Stimulated activated CD8-positive, alpha-beta memory T cell treated with anti-CD3 and anti-CD28 coated beads, Interleukin-7, amount 100 ng/mL, for 24 hours (primary cell): ENCODE measurements at places on chromosomes 13 and 19.
A peak's percentile ranks its signal among the peaks of the same experiment; 100 is the strongest.

GRCh38 chr13:46172531-46172991 lies 9.4 kb downstream of the LCP1 start:
- no peak for DNase-seq

DNA sequence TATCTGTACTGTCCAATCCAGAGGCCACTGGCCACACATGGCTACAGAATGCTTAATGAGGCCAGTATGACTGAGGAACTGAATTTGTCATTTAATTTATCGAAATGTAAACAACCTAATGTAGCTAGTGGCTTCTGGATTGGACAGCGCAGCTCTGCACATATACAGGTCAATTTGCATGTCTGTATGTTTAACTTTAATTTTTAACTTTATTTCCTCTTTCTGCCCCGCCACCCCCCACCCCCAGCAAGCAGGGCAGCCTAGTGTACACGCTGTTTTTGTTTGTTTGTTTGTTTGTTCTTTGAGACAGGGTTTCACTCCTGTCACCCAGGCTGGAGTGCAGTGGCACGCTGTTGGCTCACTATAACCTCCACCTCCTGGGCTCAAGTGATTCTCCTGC lies 15.5 kb downstream of the ZSWIM9 start:
- no peak for DNase-seq

DNA sequence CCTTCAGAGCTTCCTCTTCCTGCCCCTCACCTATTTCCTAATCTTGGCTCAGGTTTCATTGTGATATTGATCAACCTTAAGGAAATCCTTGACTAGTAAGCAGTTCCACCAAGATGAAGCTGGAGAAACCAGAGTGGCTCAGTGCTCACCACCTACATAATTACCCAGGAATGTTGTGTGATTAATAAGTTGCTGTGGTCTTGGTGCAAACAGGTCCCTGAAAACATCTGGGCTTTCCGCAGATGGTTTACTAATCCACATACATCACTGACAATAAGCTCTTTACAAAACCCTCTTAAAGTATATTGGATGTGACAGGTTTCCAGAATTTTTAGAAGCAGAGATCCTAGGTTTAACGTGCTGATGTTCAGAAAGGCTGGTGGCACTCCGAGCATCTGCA lies 8.6 kb upstream of the SERP2 start:
- DNase-seq: no peak

DNA sequence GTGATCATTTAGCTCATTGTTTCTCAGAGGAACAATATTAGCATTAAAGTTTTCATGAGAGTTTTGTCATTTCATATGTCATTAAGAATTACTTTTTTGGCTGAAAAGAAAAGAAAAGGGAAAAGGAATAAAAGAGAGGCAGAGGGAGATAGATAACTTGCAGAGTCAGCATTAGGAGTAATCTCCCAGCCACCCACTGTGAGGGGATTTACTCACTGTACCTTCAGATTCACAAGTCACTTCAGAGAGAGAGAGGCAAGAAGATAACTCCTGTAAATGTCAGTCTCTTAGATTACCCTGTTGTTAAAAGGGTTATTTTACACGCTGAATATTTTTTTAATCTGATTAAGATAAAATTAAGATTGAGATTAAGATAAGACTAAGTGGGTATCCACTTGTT lies 125.2 kb downstream of the POU4F1 start:
- no peak for DNase-seq

GRCh38 chr19:5121266-5122120 lies 152.6 kb downstream of the KDM4B start:
- DNase-seq: no peak

DNA sequence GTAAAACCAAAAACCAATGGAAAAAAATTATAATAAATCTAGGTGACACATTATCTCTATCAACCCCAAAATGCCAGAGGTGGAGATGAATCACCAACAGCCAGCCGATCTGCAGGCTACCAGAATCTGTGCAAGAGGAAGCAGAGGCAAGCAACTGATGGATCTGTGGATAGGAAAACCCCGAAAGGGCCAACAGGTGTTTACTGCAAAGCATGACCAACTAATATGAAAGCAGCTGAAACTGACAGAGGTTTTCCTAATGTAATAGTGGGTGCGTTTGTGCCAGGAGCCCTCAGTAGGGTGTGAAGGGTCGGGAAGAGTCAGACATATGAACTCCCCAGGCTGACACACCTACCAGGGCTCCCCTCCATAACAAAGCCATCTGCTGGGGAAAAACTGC lies 554.6 kb downstream of the RFC3 start:
- no peak for DNase-seq

DNA sequence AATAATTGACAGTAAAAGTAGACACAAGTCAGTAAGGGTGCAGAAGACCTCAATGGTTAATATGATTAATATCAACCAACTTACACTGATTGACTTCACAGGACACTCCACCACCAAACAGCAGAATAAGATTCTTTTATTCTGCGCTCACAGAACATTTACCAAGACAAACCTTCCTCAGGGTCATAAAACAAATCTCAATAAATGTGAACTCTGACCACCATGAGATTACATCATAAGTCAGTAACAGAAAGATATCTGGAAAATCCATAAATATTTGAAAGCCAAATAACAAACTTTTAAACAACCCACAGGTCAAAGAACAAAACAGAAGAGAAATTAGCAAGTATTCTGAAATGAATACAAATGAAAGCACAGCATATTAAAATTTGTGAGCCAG lies 99.7 kb downstream of the SPACA7 start:
- no peak for DNase-seq

- DNase-seq: no peak
Measured at GRCh38 chr19:16441661-16442162, 30.1 kb downstream of the EPS15L1 start.

GRCh38 chr13:80239116-80239515 lies 101.8 kb downstream of the SPRY2 start:
- no peak for DNase-seq

DNA sequence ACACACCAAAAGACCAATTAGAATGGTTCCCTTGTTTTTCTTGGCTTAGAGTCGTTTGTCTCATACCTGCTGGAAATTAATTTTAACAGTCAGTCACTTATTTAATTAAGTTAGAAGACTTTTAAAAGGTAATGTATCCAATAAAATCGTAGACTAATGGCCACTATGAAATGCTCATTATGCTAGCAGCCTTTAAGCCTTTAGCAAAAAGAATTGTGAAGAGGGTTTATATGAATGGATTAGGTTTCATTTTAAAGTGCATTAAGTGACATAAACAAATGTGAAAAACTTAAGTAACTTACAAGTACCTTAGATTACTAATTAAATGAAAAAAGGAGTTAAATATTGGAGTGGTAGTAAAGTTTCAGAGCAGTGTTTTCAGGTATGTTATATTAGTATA lies 139.6 kb downstream of the RXFP2 start:
- DNase-seq: no peak

DNA sequence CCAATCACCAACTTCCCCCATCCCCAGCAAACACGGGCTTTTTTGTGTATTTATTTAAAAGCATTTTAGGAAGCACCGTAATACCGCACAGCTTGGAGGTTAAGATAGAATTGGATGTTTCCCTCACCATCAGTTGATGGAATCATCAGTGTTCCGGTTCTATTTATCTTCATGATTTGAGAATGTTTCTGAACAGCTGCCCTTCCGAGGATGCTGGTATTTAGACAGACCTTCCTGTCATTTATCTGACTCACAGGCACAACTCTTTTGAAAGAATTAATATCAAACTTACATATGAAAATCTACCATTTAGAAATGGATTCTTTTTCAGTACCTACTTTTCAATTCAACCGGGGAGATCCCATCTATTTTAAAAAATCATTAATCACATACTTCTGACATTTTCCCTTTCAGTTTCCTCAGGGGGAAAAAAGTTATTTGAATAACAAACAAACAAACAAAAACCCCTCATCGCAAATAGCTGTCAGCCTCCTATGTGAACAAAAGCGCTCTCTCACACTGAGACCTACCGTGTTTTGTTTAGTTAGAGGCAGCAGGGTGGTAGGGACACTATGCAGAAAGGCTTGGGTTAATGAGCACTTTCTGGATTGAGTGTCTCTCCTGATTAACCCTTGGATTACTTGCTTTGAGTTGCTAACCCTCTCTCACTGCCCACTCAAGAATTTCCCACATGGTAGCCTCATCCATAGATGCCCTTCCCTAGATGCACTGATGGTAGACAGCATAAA lies 189.3 kb downstream of the TM9SF2 start:
- DNase-seq: no peak

GRCh38 chr13:29452773-29453616 lies 142.5 kb downstream of the SLC7A1 start:
- no peak for DNase-seq

- no peak for DNase-seq
Measured at GRCh38 chr13:36438594-36439483, 6.5 kb downstream of the CCNA1 start.

DNA sequence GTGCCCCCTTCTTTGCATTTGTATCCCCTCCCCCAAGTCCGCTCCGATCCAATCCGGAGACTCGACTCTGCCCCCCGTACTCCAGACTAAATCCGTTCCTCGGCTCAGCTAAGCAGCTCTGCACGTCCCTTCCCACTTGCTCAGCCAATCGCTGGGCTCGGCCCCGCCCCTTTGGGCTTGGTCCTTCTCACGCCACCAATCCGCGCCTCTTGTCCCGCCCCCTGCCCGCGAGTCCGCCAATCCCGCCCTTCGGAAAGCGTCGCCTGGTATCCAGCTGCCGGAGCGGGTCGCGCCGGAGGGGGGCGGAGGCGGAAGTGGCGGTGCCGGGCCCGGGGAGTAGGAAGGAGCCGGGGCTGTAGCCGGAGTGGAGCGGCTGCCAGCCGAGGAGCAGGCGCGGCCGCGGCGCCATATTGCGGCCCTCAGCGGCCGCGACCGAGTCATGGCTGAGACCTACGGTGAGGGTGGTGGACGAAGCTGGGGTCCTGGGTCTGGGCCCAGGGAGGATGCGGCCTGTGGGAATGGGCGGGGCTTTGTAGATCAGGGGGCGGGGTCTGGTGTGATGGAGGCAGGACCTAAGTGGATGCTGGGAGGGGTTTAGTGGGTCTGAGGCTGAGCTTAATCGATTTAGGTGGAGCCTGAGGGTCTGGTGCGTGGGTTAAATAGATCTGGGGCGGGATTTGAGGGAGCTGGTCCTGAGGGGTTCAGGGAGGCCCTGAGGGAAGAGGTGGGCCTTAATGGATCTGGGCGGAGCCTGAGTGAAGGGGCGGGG lies at the start of gene RAB4B:
TSS of gene RAB4B (plus strand) at position 311 of the 769 bp plus-strand sequence. CDS start at position 440, 129 bp downstream.
- peak; percentile 99 for DNase-seq

- DNase-seq: peak; percentile 34
Measured at GRCh38 chr19:35211545-35212230, 16.9 kb downstream of the FAM187B start.

DNA sequence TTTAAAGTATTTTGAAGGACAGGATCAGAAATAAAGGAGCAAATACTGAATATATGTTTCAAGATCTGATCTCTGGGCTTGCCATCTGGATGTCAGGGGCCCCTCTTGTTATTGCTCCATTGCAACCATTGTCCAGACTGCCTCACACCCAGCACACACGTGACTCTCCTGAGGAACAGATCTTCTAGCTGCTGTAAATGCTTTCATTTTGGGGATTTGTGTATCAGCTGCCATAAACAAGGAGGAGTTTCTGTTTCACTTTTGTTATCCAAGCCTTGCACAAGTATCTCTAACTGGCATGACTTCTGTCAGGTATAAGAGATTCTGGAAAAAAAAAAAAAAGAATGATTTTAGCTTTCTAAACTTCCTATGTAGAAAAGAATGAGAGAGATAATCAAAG lies 1624.1 kb upstream of the PRR20A start:
- DNase-seq: no peak

GRCh38 chr13:48155848-48156247 lies 60.9 kb upstream of the MED4 start:
- DNase-seq: no peak

DNA sequence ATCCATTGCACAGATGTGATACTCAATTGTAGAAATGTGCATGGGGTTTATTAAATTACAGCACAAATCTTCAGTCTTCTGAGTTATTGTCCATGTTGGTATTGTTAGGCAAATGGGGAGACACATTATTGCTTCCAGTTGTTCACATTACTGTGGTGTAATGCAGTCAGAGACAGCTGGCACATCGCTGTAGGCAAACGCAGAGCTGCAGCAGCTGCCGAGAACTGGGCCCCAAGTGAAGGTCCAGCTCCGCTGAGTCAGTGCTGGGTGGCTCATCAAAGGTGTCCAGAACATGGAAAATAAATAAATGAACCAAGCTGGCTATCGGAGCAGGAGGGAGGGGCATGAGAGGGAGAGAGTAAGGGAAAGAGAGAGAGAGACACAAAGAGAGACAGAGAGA lies 299.1 kb upstream of the OBI1 start:
- DNase-seq: no peak

GRCh38 chr13:91212231-91212630 lies 135.3 kb upstream of the MIR17HG start:
- DNase-seq: no peak

GRCh38 chr13:111937777-111938311 lies 129.1 kb upstream of the SOX1 start:
- no peak for DNase-seq

DNA sequence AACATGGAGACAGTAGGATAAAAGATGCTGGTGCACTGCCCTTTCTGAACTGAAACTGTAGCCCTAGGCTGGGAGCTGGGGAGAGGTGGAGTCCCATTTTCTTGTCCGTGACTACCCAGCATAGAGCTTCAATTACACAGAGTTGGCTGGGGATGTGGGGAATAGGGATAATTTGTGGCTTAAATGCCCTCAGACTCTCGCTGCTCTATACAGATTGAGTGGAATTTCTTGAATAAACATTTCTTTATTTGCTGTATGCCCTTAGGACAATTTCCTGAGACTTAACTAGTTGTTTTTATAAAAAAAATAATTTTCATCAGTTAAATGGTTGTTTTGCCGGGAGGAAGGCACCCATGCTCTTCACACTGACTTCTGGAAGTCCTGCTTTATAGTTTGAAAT lies 7.2 kb downstream of the IGFL2 start:
- no peak for DNase-seq

GRCh38 chr13:77099415-77099814 lies 72.5 kb upstream of the FBXL3 start:
- no peak for DNase-seq

DNA sequence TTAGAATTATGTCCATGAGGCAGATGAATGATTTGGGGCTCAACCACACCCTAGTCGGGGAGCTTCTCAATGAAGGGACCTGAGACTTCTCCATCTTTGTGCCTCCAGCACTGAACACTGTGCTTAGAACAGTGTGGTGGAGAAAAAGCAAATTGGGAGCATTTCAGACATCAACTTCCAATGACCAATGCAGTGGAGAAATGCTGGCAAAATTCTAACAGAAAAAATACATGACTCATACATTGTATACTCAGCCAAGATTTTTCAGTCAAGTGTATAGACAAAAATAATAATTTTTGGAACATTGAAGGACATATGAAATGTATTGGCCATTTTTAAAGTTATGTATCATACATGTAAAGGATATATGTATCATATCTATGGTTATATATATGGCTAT lies 134.7 kb downstream of the FGF14 start:
- DNase-seq: no peak

- DNase-seq: no peak
Measured at GRCh38 chr19:2634228-2634951, 68.1 kb downstream of the GNG7 start.
